ENCODE measurements at places on chromosomes 6 and 20.

GRCh38 chr6:108559884-108560462 is 744 bp upstream of the FOXO3 start:
- DNase-seq, result no peak

GRCh38 chr6:56628105-56628504 is 14.6 kb downstream of the DST start:
- no peak for DNase-seq

DNA sequence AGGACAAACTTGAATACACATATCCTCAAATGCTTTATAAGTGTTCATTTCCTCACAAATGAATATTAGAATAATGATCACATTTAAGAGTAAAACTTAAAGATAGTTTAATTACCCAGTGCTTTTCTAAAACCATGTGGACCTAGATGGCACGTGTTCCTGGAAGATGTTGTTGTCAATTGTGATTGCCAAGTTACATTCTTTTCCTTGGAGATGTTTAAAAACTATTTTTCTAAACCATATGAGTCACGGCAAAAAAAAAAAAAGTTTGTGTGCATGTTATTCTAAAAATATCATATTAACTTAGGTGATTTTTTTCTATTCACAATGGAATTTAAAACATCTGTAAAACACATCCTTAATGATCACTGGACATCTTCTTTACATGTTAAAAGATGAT is 51.1 kb downstream of the RCAN2 start:
- DNase-seq, result no peak

DNA sequence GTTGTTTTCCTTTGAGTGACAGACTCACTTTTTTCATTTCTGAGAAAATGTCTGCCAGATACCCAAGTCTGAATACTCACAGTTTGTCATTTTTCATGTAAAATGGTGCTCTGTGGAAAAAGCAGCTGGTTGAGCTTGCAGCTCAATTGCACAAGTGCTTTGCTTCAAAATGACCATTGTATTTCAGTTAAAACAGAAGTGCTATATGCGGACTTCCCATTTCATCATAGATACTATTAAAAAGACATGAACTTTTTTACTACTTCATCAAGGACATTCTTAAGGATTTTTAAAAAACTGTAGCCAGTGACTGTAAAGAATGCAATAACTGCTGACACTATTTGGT is 61.5 kb downstream of the KCNS1 start:
- no peak for DNase-seq

DNA sequence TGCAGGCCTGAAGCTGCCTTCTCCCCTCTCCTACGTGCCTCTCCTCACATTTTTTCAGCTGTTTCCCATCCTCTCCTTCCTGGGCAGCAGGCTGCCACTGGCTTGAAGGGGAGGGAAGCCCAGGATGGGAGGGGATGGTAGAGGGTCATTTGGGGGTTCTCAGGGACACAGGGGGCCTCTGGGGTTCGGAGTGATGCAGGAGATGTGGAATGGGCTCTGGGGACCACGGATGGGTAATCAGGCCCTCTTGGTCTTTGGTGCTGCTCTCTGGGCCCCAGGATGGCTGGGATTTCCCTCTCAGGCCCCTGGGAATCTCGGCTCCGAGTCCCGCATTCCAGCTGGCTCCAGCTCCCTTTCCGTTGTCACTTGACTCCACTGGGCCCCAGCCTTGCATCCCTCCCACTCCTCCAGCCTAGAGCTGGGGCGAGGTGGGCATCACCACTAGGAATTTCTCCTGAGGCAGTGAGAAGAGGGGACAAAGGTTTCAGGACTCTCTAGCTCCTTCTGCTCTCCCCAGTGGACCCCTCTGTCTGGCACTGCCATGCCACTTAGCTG is 2.0 kb upstream of the DDR1 start:
- no peak for DNase-seq

DNA sequence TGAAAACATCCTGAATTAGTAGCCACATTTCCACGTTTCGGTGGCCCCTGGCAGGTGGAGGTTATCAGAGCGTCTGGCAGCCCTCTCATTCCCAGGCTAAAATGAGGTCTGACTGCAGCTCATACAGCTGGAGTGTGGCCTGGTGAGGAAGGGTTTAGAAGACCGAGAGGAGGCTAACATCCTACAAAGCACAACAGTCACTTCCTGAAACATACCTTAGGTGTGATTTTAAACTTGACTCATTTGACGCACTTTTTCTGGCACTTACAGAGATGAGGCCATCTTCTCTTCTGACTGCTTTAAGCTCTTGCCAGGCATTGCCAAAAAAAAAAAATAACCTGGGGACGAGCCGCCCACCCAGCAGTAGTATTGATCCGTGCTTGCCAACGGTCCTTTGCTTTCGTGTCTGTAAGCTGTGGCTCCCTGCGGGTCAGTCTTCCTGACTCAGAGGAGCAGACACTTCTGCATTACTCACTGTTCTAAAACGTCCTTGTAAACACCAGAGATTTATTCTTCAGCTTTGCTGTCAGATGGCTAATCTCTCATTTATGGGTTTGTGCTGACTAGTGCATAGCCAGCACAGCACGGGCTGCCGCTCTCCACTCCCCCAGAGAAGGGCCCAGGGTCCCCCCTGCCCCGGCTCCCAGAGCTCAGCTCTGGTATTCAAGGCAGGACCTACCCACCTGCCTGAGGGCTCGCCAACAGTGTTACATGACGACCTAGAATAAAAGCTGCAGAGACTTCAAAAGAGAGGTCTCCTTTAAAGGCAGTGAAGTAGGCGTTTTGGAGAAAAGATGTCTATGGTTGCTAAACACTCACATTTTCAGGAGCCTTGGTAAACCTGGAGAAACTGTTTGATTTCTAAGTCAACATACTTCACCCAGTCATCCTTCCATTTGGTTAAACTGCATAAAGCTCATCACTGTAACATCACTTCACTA is 78.5 kb upstream of the FRMD1 start:
- DNase-seq, result no peak

GRCh38 chr20:47487175-47487917 is 14.3 kb upstream of the NCOA3 start:
- peak; percentile 72 for DNase-seq

GRCh38 chr6:90387383-90387775 is 90.7 kb upstream of the BACH2 start:
- no peak for DNase-seq

GRCh38 chr20:19625426-19625825 is 132.6 kb upstream of the RIN2 start:
- DNase-seq, result no peak

DNA sequence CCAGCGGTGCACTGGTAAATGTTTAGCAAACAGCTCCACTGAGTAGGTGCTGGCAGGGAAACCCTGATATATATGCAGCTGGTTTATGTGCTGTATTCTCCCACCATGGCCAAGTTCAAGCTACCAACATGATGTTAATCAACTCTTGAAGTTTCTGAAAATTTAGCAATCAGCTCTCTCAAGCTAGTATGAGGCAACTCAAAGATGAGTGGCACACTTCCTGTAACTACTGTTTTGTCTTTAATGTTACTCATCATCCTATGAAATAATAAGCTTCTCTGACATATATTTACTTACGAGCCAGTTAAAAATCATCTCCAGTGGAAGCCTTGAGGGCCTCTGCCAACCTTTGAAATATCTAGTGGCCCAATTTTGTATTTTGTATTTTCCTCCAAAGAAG is 54.7 kb downstream of the TRMT6 start:
- no peak for DNase-seq

- DNase-seq, result no peak
Measured at GRCh38 chr6:52213127-52213526, 27.0 kb downstream of the IL17A start.

- no peak for DNase-seq
Measured at GRCh38 chr20:24542721-24543120, 73.3 kb downstream of the SYNDIG1 start.

DNA sequence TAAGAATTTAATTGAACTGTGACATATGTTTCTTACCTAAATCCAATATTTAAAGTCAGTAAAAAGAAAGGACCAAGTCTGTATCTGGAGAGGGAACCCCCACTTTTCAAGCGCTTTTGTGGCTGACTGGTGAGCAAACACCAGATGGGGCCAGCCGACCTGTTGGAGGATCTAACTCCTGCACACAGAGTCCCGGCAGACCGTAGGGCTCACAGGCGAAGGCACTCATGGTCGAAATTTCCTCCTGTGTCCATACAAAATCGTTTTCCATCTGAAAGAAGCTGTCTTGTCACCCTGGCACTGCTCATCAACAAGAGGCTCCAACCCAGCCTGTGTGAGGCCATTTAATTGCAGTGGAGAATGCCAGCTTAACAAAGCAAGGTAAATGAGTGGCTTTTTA is 94.0 kb downstream of the SCML4 start:
- peak; percentile 76 for DNase-seq

DNA sequence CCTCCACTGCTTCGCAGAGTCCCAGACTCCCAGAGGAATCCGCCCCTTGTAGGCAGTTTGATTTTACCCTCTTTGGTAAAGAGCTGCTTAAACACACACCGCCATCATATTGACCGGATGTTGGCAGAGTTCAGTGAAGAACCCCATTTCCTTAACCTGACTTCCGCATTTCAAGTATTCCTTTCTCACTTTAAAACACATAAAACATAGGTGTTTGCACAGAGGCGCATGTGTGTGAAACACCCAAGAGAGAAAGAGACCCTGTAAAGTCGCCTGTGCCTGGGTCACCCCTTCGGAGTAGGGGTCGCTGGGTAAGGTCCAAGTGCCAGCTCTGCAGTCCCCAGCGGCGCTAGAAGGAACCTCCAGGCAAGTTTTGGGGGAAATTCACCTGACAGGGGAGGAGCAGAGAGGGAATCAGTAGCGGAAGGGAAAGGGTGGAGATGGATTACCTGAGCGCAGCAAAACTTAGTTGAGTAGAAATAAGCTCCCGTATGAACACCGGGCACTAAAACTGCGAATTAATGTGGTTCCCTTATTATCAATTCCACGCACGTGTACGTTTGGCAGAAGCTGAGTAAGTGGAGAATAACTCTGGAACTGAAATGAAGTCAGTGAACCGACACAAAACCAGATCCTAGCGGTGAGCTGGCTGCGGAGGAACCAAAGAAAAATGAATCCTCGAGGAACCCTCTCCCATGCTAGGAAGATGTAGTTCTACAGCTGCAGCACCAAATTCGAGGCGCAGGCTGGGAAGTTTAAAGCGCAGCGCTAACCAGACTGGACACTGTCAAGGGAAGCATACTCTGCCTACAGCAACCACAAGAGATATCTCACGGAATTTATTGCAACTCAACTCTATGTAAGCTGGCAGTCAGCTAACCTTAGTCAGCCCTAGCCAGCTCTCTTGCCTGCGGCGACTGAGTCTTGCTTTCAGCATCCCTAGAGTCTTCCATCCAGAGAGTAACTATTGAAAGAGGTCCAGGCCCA is 3.5 kb upstream of the HTR1B start:
- no peak for DNase-seq

- DNase-seq, result no peak
Measured at GRCh38 chr6:111834356-111834755, 38.9 kb downstream of the FYN start.

Measured in CD4-positive, alpha-beta T cell treated with Interleukin-6 at 100 ng/mL for 8 hours (primary cell).